Fibroblast of mammary gland (primary cell): ENCODE measurements at places on chromosomes 1 and 21.

GRCh38 chr1:52102336-52103013, 39.4 kb upstream of the ZFYVE9 start:
- no peak for DNase-seq

- DNase-seq: no peak
Measured at GRCh38 chr1:9672444-9672843, 20.9 kb downstream of the PIK3CD start.

DNA sequence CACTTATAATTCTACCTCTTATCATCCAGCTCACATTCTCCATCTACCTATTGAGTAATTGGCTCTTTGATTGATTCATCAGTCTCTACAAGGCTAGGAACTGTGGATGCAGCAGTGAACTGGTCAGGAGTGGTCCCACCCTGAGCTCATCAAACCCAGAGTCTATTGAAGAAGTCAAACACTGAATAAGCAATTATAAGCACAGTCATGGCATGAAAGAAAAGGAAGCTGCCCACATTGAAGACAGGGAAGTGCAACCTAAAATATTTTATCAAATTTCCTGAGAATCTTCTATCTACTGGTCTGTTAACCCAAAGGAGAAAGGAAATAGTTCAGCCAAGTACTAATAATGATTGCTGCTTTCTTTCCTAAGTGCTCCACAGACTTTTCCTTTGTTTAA, 35.7 kb downstream of the ACP6 start:
- no peak for DNase-seq

DNA sequence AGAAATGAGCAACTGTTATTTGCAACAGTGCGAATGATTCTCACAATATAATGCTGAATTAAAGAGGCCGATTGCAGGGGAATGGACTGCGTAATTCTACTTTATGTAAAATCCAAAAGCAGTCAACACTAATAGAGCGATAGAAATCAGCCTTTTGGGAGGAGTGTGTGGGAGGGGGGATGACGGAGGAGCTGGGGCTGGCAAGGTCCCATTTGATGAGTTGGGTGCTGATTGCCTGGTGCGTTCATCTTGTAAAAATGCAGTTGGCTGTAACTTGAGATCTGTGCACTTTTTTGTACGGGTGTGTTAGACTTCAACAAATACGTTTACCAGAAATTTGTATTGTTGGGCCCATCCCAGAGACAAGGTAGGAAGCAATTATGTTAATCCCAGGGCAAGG, 20.7 kb downstream of the TNFRSF8 start:
- peak; percentile 85 for DNase-seq

DNA sequence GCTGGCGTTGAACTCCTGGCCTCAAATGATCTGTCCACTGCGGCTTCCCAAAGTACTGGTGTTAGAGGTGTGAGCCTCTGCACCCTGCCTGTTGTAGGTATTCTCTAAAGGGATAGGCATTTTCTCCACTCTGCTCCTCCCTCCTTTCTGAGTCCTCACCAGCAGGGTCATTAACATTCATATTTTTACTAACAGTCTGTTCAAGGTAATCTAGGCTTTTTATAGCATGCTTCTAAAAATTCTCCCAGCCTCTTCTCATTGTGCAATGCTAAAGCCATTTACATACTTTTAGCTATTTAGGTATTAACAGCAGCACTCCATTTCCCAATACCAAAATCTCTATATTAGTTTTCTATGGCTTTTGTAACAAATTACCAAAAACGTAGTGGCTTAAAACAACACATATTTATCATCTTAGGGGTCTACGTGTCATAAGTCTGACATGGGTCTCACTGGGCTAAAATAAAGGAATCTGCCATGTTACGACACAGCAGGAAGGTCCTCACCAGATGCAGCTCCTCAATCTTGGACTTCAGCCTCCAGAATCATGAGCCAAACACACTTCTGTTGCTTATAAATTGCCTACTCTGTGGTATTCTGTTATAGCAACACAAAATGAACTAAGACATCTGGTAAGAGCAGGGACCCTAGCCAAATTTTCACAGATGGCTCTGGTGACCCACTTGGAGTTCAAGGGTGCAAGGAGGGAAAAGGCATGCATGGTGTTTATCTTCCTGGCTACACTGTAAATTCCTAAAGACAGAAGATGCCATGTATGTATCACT, 2.9 kb upstream of the SLC2A7 start:
- DNase-seq: peak; percentile 43

- no peak for DNase-seq
Measured at GRCh38 chr1:59045636-59046035, 251.3 kb upstream of the FGGY start.

- no peak for DNase-seq
Measured at GRCh38 chr21:16102113-16102512, 372.3 kb downstream of the USP25 start.

DNA sequence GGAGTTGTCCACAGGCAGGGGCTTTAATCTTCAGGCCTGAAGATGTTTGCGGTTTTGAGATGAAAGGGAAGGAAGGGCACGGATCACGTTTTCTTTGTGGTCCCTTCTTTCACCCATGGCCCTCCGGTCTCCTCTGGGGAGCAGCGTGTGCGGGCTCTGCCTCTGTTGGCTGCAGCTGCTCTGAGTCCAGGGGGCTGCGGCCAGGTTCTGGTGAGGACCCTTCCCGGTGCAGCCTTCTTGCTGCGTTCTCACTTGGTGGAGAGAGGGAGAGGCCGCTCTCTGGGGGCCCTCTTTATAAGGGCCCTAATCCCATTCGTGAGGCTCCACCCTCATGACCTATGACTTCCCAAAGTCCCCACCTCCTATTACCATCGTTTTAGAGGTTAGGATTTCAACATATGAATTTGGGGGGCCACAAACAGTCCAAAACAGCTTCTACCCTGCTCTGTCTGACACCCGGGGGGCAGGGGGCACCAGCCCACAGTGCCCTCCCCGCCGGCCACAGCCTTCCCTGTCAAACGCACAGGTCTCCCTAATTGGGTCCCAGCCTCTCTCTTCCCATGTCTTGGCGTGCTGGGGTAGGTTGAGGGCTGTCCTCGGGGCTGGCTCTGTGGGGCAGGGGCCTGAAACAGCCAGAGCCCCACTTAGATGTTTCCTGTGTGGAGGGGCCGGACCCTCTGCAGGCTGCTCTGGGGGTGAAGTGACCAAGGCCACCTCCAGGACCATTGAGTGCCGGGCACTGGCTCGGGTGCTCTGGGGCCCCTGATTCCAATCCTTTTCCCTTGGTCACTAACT, 100.1 kb upstream of the C1orf174 start:
- no peak for DNase-seq

GRCh38 chr1:32899586-32900296, 1.4 kb downstream of the TMEM54 start:
- DNase-seq: no peak

DNA sequence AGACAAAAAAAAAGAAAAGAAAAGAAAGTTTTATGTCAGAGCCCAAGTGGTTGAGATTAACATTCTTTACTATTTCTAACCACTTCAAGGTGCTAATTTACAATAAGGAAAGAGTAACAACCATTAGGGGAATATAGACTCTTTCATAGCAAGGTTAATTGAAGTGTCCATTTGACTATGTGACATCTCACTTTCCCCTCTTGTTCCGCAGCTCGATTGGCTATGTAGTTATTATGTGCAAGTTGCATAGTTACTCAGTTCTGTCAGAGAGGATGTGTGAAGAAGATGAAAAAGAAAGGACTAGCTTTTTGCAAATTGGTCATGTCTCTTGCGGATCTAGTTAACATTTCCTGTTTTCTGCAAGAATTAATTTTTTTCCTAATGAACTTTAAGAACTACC, 273.7 kb downstream of the RGS7 start:
- no peak for DNase-seq

DNA sequence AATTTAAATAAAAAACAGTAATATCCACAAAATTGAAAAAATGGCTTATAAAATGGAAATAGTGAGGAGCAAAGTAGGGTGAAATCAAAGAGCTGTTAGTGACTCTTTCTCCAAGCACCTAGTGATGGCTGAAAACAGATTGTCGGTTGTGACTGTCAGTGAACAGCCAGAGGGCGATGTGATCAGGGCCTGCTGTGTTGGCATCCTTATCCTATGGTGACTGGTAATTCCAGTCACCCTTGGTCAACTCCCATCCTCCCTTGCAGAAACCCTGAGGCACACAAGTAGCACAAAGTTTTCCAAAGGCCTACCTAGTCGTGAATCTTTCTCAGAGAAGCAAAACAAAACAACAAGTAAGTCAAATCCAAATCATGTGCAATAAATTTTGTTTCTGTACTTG, 599.8 kb upstream of the CXADR start:
- peak; percentile 8 for DNase-seq

DNA sequence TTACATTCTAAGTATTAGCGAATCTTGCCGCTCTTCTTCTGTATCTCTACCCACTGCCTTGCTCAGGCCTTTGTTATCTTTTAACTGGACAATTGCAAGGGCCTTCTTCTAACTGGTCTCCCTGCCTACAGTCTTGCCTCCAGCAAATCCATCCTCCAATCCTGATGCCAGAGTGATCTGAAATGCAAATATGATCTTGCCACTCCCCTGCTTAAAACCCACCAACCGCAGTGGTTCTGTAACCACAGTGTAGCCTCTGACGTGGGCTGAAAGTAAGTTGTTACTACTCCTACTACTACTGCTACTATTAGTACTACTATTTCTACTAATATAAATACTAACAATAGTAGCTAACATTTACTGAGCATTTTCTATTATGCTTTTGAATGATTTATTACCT, 12.4 kb downstream of the MOV10 start:
- DNase-seq: no peak

DNA sequence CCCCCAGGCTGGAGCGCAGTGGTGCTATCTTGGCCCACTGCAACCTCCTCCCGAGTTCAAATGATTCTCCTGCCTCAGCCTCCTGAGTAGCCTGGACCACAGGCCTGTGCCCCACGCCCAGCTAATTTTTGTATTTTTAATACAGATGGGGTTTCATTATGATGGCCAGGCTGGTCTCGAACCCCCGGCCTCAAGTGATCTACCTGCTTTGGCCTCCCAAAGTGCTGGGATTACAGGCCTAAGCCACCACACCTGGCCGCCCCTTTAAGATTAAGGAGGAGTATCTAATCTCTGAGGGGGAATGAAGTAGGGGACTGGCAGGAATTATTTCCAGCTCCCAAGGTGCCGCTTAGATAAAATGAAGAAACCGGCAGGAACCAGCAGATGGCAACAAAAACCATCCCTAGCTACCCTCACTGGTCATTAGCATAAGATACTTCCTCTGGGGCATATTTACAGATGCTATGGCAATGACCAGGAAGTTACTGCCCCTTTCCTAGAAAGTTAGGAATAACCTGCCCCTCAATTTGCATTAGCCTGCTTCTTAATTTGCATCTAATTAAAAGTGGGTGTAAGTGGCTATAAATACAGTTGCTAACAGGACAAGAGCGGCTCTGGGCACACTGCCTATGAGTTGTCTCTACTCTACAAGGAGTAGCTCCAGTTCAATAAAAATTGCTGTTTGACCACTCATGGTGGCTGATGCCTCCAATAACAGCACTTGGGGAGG, 7.1 kb upstream of the NSUN4 start:
- peak; percentile 46 for DNase-seq

DNA sequence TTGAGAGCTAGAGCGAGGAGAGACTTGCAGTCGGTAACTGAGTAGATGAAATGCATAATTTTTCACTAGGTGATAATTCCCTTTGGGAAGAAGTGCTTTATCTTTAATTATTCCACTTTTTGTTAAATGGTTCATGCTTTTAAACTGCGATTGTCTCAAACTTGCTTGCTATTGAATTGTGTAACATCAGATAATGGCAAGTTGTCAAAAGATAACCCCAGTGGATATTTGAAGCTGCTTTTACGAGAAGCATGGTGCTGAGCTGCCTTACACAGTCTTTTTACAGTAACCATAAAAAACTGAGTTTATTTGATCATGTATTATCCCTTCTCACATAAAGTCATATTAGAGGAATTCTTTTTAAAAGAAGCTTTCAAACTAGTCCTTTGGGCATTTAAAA, 30.2 kb downstream of the TMEM50B start:
- DNase-seq: no peak

DNA sequence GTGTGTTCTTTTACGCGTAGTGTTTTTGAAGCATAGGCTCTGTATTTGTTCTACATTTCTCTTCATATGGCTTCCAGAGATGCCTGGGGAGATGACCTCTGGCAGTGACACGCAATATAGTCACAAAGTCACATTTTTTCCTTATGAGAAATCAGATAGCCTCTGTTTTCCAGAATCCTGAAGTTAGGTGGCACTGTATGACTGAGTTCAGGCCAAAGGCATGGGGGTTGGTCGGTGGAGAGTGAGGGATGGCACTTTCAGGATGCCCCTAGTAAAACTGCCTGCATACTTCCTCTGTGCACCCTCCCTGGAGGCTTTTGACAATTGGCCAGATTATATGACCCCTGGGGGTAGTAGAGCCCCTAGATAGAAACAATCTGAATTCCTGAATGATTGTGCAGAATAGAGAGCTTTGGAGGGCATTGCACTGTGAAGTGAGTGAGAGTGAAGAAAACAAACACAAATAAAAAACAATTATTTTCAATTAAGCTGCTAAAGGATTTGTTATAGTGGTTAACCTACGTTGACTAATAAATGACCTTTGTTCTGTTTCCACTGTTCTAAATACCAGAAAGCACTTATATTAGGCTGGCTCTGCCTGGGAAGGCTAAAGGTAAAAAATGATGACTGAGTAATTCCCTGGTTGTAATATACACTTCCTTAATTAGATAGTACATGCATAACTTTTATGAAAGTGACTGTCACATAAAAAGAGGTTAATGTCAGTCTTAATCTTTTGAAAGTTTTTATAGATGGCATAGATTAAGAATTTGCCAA, 1660.8 kb downstream of the PLA2G4A start:
- no peak for DNase-seq

DNA sequence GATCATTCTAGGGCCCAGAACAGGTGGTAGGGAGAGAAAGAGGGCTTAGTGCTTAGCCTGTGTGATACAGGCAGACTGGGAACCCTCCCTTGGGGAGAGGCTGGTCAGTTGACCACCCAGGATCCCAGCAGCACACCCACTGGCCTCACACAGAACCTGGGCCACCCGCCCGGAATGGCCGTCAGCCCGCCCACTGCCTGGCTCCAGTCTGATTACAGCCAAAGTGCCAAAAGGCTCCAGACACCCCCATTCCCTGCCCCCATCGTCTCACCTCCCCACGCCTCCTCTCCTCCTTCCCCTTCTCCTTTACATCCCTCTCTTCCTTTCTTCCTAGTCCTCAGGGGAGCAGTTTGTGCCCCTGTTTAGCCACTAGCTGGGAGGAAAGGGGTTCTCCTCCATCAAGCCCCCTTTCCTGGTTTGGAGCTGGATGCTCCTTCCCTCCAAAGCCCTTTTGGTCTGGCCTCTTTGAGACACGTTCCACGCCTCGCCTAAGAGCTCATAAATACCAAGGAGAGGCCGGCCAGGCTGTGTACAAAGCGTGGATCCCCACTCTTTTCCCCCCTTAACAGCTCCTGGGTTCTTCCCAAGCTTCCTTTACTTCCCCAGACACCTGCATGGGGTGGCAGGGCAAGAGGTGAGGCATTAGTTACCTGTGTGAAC, 4.6 kb upstream of the WNT2B start:
- no peak for DNase-seq

- DNase-seq: no peak
Measured at GRCh38 chr1:193727850-193728249, 541.4 kb upstream of the B3GALT2 start.

- peak; percentile 66 for DNase-seq
Measured at GRCh38 chr1:224273641-224274040, 56.3 kb downstream of the NVL start.

- peak; percentile 40 for DNase-seq
Measured at GRCh38 chr1:150127868-150128267, 21.8 kb upstream of the PLEKHO1 start.

- DNase-seq: no peak
Measured at GRCh38 chr21:26490771-26491170, 82.3 kb downstream of the CYYR1 start.
